Activated T-cell treated with anti-CD3 and anti-CD28 coated beads, Interleukin-2, amount 50 U/mL, for 24 hours (primary cell): ENCODE measurements at places on chromosomes 3 and 15.

DNA sequence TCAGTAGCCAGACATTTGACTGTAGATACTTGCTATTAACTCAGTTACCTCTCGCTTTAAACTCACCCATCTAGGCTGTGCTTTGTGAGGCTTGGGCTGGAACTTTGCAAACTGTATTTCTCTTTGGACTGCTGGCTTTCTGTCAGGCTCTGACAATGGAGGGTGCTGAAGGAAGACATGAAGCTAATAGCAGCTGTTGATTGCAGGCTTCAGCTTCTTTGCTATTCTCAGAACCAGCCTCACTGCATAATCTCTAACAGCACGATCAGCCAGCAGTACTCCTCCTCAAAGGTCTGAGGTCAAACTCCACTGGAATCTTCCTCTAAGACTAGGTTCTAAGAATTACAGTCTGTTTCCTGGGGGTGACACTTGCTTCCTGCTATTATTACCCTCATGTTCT is 295.6 kb downstream of the ZBBX start:
- DNase-seq = no peak
- H3K4me1 ChIP-seq = no peaks in the 10 kb centered on the region
- no peak overlapping the region for H3K4me3 ChIP-seq

DNA sequence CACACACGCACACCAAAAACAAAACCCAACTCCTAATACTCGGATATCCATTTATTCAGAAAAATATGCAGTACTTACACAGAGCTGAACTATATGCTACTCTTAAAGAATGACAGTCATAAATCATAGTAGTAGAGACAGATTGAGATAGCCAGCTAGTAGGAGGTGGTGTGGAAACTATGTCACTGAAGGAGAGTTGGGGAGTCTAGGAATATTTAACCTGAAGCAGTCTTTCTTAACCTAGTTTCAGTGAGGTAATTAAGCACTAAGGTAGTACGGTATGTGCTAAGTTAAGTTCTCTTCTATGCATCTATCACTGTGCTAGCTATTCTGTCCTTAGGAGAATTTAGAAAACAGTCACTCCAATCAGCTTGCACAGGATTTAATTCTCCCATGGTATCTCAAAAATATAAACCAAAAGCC is 54.2 kb downstream of the ANKRD28 start:
- no peak overlapping the region for H3K27ac ChIP-seq
- peaks cover 72% of the 10 kb centered on the region for H3K36me3 ChIP-seq
- peaks cover 41% of the 10 kb centered on the region for H3K4me1 ChIP-seq
- no peak overlapping the region for H3K4me3 ChIP-seq
- no peaks in the 10 kb centered on the region for H3K27me3 ChIP-seq

DNA sequence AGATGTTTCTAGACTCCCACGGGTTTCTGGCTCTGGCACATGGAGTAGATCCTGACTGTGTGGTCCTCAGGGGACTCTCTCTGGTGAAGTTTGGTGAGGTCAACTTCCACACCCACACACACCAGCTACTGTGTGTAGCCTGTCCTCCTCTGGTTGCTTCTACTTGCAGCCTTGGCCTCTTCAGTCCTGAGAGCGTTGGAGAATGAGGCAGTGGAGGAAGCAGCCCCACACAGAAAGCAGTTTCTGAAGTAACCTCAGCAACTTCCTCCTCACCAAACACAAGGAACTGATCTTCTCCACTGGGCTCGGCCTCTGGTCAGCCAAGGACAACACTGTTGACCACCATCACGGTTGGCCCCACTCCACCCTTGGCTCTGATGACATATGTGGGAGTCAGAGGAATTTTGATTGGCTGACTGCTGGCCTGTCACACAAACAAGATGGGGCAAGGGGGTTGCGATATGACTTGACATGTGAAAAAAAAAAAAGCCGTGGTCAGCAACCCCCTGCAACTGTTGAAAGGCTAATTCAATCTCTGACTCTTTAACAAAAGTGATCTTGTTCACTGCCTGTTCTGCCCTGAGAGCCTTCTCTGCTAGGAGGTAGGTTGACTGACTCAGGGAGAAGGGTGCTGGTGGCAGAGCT is 19.6 kb downstream of the CD86 start:
- no peaks in the 10 kb centered on the region for H3K36me3 ChIP-seq
- peaks cover 21% of the 10 kb centered on the region for H3K4me1 ChIP-seq
- H3K27me3 ChIP-seq = peaks cover 45% of the 10 kb centered on the region

GRCh38 chr3:113963879-113964278 is 16.1 kb downstream of the ZDHHC23 start:
- H3K27ac ChIP-seq = no peak overlapping the region
- no peaks in the 10 kb centered on the region for H3K27me3 ChIP-seq
- no peak for DNase-seq
- no peak overlapping the region for H3K4me3 ChIP-seq

- H3K4me3 ChIP-seq = no peak overlapping the region
- no peaks in the 10 kb centered on the region for H3K27me3 ChIP-seq
- H3K4me1 ChIP-seq = peaks cover 12% of the 10 kb centered on the region
These were observed 4.2 kb upstream of the GMPPB start for GRCh38 chr3:49727924-49728361.

- no peak overlapping the region for H3K27ac ChIP-seq
- H3K4me1 ChIP-seq = peaks cover 18% of the 10 kb centered on the region
- H3K4me3 ChIP-seq = no peak overlapping the region
- peak; percentile 48 for DNase-seq
- peaks cover 12% of the 10 kb centered on the region for H3K36me3 ChIP-seq
- peaks cover 14% of the 10 kb centered on the region for H3K27me3 ChIP-seq
These were observed 3.5 kb upstream of the MTFMT start for GRCh38 chr15:65032801-65033537.

DNA sequence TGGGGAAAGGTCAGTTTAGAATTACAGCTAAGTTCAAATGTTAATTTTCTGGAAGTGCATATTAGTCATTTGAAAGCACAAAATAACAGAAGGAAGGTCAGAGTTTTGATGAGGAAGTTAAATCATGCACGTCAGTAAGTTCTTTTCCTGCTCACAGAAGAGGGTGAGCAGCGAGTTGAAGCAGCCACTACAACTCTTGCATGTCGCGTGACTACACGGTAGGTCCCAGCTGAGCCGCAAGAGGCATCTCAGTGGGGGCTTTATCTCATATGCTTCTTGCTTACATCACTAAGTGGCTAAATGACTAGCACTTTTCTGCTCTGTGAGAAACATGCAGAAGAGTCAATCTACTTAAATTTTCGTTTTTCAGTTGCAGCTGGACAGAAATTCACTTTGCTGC is 21.3 kb upstream of the SEC62 start:
- H3K27ac ChIP-seq = peak overlapping the region; percentile 71
- H3K4me3 ChIP-seq = peak overlapping the region; percentile 15
- DNase-seq = peak; percentile 42
- H3K27me3 ChIP-seq = peaks cover 6% of the 10 kb centered on the region

GRCh38 chr15:99105514-99106341 is 848 bp downstream of the SYNM start:
- peak overlapping the region; percentile 54 for H3K4me3 ChIP-seq
- H3K27ac ChIP-seq = no peak overlapping the region
- peaks cover 56% of the 10 kb centered on the region for H3K27me3 ChIP-seq
- no peaks in the 10 kb centered on the region for H3K36me3 ChIP-seq
- no peak for DNase-seq
- peaks cover 11% of the 10 kb centered on the region for H3K4me1 ChIP-seq

GRCh38 chr3:15014606-15015328 is 50.3 kb downstream of the MRPS25 start:
- peaks cover 10% of the 10 kb centered on the region for H3K4me1 ChIP-seq
- H3K27ac ChIP-seq = peak overlapping the region; percentile 26
- no peaks in the 10 kb centered on the region for H3K27me3 ChIP-seq
- no peak overlapping the region for H3K4me3 ChIP-seq
- H3K36me3 ChIP-seq = peaks cover 92% of the 10 kb centered on the region
- no peak for DNase-seq

DNA sequence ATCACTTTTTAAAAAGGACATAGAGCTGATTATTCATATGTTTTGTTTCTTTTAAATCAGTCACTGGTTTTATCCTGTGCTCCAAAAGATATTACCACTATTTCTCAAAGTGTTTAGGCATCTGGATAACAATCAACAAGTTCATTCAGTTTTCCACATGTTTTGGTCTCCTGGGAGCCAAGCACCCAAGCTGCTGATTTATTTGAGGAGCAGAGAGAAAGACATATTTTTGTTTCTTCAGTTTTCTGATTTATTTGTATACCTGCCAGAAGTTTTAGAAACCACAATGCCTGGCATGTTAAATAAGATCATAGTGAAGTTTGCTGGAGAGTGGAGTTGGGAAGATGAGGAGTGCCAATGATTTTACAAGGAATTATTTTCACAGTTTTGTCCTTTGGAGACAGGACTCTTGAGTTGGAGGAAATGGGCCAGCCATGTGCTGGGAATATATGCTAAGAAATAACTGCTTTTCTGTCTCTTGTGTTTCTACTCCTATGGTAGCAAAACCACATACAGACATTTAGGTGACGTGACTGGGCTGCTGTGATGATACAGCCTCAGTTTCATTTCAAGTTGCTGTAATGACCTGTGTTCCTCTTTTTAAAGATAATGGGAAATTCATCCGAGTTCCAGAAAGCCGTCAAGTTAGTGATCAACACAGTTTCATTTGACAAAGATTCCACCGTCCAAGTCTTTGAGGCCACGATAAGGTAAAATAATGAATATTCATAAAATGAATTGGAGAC is 11.7 kb downstream of the EDEM1 start:
- H3K4me3 ChIP-seq = peak overlapping the region; percentile 61
- H3K4me1 ChIP-seq = peaks cover 81% of the 10 kb centered on the region
- DNase-seq = no peak
- peaks cover 94% of the 10 kb centered on the region for H3K36me3 ChIP-seq
- no peaks in the 10 kb centered on the region for H3K27me3 ChIP-seq

GRCh38 chr3:177567833-177568232 is 370.6 kb upstream of the TBL1XR1 start:
- no peak overlapping the region for H3K4me3 ChIP-seq
- no peaks in the 10 kb centered on the region for H3K36me3 ChIP-seq
- no peak for DNase-seq
- no peaks in the 10 kb centered on the region for H3K4me1 ChIP-seq
